ENCODE measurements at places on chromosomes 3 and 15. TPM values are rescaled to one million over a fixed set of nuclear protein-coding genes. Genes with fewer than 3 reads are reported as not detected.
A peak's percentile ranks its signal among the peaks of the same experiment; 100 is the strongest.

GRCh38 chr3:179652447-179653095, at the start of gene USP13:
USP13 (plus strand) TSS chr3:179653040; CDS start chr3:179653226, 186 bp downstream.
- peak; percentile 65 for DNase-seq

- no peak for DNase-seq
Measured at GRCh38 chr3:96996009-96996408, 181.6 kb downstream of the EPHA6 start.

GRCh38 chr15:39118510-39118909, 462.4 kb upstream of the THBS1 start:
- no peak for DNase-seq

GRCh38 chr3:90136456-90137191, 1029.2 kb downstream of the EPHA3 start:
- no peak for DNase-seq

DNA sequence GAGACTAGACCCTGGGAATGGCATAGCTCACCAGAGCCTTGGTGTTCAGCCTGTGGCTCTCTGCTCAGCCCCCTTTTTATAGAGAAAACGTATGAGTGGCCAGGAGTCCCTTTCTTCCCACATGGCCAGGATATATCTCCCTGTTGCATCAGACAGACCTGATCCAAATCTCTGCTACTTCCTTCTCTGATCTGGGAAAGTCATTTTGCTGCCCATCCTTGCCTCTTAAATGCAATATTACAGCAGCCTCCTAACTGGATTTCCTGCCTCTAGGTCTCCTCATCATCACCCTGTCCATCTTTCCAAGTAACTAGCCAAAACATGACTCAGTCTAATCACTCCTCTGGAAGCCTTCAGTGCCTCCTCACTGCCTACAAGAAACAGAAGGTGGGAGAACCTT, 42.9 kb downstream of the CTDSPL start:
- DNase-seq: no peak

- DNase-seq: no peak
Measured at GRCh38 chr3:160099834-160100233, 111.2 kb downstream of the IL12A start.

GRCh38 chr3:190568036-190568435, 54.2 kb downstream of the IL1RAP start:
- DNase-seq: no peak

DNA sequence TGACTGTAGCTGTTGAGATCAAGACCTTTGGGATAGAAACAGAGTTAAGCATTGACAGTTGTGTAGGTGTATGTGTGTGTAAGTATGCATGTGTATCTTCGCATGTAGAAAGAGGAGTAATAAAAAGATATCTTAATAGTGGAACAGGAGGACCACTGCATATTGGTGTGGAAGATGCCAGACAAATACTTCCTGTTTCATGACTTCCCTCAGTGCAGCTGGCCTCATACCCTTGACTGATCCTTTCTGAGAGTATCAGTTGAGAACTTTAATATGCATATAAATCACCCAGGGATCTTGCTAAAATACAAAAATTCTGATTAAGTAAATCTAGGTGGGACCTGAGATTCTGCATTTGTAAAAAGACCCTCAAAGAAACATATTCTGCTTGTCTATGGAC, 8.5 kb upstream of the ZBED2 start:
- no peak for DNase-seq

DNA sequence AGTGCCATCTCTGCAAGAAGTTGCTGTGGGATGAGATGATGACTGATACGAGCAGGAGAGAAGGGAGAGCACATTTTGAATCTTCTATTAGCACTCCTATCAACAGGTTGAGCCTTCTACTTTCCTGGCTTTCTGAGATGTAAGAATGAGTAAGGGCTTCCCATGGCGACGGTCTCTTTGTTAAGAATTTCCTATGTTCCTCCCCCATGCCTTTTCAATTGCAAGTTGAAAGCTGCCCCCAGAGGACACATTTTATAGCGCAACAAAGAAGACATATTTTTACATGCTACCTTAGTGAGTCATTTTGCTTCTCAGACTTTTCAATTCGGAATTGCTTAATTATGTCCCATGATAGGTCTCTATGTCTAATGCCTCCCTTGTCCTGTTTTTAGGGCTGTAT, 71.3 kb upstream of the LRTM1 start:
- no peak for DNase-seq

DNA sequence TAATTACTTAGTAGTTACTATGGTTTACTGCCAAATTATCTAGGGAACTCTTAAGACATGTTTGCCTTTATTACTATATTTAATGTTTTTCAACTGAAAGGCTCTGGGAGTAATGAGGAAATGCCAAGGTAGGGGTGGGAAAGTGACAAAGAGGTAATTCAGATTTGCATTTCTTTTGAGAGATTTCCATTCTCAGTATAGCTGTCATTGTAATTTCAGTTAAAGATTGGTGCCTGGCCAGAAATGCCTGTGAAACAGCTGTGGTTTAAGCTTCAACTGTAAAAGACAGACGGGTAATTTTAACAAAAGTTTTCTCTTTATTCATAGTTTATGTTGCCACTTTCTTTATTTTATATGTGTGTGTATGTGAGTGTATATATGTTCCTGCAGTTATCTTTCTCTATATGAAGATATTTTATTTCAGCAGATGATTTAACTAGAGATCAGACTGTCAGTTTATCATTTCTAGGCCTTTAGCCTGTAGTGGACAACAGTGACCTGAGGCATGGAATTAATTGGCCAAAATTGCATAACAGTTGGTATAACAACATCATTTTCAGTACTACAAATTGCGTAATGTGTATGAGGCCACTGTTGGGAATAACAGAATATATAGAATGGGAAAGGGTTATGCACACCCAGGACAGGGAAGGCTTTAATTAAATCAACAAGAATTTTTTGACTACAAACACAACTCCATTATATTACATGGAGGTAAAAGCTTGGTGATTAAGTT, 119.0 kb downstream of the BBX start:
- DNase-seq: no peak

GRCh38 chr3:175383813-175384212, 524.7 kb downstream of the NAALADL2 start:
- no peak for DNase-seq

DNA sequence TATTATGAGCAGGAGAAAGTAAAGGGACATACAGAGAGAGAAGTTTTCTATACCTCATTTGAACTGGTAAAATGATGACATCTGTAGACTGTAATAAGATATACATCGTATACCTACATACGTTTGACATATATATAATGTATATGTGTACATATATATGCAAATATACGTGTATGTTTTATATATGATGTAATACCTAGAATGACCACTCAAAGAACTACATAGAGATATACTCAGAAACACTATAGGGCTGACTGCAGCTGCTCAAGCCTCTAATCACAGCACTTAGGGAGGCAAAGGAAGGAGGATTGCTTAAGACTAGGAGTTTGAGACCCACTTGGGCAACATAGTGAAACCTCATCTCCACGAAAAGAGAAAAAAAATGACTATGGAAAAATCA, 48.5 kb upstream of the MCTP2 start:
- DNase-seq: no peak

- DNase-seq: no peak
Measured at GRCh38 chr15:61584410-61584809, 355.3 kb upstream of the RORA start.

DNA sequence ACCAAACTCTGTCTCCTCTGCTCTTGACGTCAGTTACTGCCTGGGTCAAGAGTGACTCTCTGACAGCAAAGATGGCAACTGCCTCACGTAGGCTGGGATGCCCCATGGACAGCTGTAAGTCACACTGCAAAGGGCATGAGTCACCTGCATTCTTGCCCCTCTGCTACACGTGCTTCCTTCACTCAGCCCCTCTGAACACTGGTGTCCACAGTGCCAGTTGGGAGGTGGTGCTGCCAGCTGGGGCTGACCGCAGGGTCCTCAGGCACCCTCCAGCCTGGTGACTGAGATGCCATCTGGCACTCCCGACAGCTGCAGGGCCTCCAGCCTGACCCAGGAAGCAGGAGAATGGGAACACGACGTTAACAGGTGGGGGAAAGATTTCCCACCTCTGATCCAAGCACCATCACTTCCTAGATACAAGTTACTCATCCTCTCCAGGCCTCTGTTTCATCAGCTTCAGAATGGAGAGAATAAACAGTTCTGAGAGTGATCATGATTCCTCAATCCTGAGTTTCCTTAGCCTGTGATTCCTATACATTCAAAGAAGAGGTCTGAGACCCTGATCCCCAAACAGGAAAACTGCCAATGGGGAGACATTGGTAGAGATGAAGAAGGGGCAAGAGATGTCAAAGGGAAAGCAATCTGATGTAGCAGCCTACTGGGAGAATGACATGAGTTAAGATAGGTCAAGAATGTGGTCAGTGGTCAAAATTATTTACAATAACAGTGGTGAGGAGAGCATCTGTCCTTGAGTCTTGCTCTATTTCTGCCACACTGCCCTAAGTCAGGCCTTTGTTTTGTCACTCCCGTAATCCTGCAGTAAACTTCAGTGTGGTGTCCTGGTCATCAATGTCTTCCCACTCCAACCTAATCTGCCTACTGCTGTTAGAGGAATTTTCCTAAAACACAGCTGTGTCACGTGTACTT, 86.1 kb upstream of the BCL6 start:
- no peak for DNase-seq

GRCh38 chr15:60865507-60865906, 363.6 kb downstream of the RORA start:
- no peak for DNase-seq

DNA sequence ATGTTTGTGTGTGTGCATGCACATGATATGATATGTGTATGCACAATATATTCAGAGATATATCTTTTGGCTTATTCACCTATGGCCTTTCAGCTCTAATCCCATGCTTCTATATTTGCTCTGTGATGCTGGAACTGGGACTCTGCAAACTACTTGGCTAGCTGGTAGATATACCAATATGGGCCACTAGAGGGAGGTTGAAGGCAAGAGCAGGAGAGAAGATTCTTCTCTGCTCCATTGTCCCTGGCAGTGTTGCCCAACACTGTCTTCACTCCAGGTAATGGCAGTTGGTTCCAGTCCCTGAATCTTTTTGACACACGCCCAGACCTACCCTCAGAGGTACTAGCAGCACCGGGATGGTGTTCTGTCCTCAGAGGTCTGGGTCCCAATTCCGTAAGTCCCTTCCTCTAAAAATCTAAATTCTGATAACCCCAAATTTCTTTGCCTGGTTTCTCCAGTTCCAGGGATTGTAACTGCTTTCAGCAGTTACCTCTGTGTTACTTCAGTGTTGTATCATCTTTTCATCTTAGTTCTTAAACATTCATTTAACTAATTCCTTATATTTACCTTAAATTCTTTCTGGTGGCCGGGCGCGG, 44.7 kb downstream of the GTPBP8 start:
- DNase-seq: no peak

DNA sequence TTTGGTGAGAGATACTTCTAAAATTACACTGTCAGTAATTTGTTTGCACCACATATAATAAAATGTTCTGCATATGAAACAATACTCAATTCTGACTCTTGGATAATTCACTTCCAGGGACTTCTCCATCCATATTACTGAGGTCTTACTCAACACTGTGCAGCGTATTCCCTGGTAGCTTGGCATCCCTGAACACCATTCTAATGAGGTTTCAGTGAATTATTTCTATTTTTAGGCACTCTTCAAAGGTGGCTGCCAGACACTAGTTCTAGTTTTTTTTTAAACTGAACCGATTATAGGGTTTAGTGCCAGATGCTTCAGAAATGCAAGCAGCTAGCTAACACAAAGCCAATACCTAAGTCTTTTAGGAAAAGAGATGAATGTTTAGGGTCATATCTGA, 283.3 kb downstream of the FEZF2 start:
- no peak for DNase-seq

- DNase-seq: no peak
Measured at GRCh38 chr15:60840306-60840702, 361.4 kb upstream of the ICE2 start.

DNA sequence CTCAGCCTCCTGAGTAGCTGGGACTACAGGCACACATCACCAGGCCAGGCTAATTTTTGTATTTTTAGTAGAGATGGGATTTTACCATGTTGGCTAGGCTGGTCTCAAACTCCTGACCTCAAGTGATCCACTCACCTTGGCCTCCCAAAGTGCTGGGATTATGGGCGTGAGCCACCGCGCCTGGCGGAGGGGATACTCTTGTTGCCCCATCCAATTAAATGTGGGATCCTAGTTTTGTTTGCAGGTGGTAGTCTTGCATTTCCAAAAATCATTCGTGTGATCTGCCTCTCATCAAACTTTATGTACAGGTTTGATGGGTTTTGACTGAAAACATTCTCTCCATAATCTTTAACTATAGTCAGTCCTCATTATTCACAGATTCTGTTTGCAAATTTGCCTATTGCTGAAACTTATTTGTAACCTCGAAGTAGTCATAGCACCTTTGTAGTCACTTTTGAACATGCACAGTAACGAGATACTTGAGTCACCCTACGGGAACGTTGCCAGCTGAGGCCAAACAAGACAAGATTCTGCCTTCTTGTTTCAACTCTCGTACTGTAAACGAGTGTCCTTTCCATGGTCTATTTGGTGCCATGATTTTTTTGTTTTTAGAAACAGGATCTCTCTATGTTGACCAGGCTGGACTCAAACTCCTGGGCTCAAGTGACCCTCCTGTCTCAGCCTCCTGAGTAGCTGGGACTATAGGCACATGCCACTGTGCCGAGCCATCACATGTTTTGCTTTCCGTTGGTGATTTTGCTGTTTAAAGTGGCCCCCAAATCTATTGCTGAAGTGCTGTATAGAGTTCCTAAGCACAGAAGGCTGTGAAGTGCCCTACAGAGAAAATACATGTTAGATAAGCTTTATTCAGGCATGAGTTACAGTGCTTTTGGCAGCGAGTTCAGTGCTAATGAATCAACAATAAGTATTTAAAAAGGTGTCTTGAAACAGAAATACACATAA, 8.1 kb upstream of the MAPK6 start:
- DNase-seq: no peak

DNA sequence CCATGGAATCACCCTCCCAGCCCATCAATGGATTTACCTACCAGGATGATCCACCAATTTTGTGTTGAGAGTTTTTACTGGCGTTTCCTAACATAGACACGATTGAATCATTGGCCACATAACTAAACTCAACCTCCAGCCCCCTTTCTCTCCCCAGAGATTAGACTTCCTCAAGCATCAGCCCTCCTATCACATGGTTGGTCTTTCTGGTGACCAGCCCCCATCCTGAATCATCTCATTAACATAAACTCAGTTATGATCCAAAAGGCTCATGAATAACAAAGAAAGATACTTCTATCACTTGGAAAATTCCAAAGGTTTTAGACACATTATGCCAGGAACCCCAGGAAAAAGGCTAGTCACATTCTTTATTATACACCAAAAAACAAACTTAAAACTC, 21.2 kb downstream of the PRKAR2A start:
- DNase-seq: no peak

- DNase-seq: no peak
Measured at GRCh38 chr3:162978136-162978535, 1481.5 kb downstream of the OTOL1 start.

- DNase-seq: no peak
Measured at GRCh38 chr3:169863458-169863899, 6.3 kb downstream of the LRRC31 start.

The SEMA3G gene
- polyA plus RNA-seq: 32.7 TPM

The CPNE9 gene
- not detected for polyA plus RNA-seq

The ATP13A4 gene
- polyA plus RNA-seq: 1.2 TPM

The PARP15 gene
- polyA plus RNA-seq: 0.47 TPM

The ATP8B4 gene
- polyA plus RNA-seq: 3.2 TPM

The CELF6 gene
- polyA plus RNA-seq: 7.0 TPM

The TF gene
- 10.0 TPM for polyA plus RNA-seq

The KNG1 gene
- 179 TPM for polyA plus RNA-seq

The SLCO2A1 gene
- polyA plus RNA-seq: 16.9 TPM

The SERINC4 gene
- 0.24 TPM for polyA plus RNA-seq

The AHSG gene
- 0.33 TPM for polyA plus RNA-seq

The CCDC13 gene
- 1.8 TPM for polyA plus RNA-seq
